ENCODE measurements at places on chromosomes 1 and 21. TPM values are rescaled to one million over a fixed set of nuclear protein-coding genes. Genes with fewer than 3 reads are reported as not detected.

URB2 gene
- 19.8 TPM for total RNA-seq

EFNA4 gene
- total RNA-seq, result 13.0 TPM

TMEM125 gene
- not detected for total RNA-seq

GRCh38 chr1:15899266-15899665 lies 51.8 kb downstream of the SPEN start:
- DNase-seq, result no peak

DEPDC1 gene
- total RNA-seq, result 36.5 TPM

DNA sequence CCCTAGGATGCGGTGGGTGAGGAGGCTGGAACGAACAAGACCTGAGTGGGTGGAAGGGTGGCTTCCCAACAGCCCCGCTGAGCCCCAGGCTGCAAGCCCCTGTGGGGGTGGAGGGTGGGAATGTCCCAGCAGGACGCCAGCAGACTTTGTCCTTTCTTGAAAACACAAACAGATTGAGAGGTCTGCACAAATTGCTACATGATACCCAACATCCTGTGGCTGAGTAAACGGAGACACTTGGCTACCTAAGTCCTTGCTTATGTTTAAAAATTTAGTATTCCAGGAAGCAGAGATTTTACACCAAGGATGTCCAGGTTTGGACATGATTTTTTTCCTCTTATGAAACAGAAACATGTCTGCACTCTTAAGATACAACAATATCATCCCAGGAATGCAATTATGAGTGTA lies 11.8 kb upstream of the F3 start:
- DNase-seq, result peak; percentile 23

DNA sequence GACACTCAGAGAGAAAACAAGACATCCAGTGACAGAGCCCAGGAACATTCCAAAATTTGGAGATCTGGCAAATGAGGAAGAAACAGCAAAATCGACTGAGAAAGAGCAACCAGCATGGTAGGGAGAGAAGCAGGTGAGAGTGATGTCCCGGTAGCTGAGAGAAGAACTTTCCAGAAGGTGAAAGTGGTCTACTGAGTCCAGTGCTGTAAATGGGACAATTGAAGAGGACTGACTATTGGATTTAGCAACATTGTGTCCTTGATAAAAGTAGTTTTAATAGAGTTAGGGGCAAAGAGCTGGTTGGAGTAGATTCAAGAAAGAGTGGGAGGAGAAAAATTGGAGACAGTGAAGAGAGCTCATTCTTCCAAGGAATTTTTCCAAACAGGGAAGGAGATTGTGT lies 15.0 kb upstream of the IL10RB start:
- no peak for DNase-seq

PADI4 gene
- not detected for total RNA-seq

DNA sequence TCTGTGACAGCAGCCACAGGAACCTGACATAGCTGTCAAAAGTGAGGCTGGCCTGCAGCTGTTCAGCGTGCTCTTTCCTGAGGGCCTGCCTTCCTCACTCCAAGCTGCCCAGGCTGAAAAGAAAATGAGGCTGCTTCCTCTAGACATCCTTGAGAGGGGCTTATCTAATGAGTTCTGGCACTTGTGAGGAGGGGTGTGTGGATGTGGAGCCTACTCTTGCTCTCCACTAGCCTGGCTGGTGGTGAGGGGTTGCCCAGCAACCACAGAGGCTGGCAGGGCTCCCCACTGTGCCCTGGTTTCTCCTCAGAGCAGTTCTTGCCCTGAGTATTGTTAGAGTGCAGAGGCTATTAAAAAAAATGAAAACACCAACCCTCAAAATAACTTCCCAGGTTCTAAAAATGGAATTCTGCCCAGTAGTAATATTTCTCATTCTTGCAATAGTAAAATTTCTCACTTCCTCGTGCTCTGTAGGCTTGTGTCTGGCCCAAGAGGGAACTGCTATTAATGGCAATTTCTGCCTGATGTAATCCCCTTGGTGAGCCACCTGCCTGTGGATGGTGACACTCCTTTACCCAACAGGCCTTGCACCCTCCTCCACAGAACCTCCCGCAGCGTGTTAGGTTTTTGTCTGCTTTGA lies 52.6 kb upstream of the EPS8L3 start:
- peak; percentile 41 for DNase-seq

KRTAP19-3 gene
- total RNA-seq, result not detected

GRCh38 chr1:30184393-30185141 lies 538.8 kb downstream of the MATN1 start:
- DNase-seq, result no peak

DNA sequence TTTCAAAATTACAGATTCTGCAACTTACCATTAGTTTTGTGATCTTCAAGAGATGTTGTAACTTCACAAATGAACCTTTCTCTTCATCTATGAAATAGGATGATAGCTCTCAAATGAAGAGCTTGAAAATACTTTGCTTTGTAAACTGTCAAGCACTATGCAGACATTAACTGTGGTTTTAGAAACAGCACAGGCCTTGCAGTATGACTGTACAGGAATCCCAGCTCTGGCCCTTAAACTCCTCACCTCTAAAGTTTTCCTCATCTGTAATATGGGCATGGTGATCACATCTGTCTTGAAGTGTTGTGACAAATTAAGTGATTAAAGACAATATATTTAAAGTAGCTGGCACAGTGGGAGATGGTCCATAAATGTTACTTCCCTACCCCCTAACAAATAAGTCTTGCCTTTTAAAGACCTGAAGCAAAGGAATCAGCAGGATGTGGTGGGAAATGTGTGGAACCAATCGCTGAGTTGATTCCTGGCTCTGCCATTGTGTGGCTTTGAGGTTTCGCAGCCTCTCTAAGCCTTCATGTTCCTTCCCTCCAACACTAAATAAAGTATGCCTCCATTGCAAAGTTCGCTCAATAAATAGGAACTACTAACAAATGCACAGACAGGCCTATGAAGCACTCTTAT lies 5.5 kb upstream of the PTP4A2 start:
- no peak for DNase-seq

- peak; percentile 27 for DNase-seq
Measured at GRCh38 chr21:35508139-35508888, 459.2 kb upstream of the RUNX1 start.

GRCh38 chr1:225412321-225412720 lies 15.5 kb downstream of the LBR start:
- no peak for DNase-seq

LRRC7 gene
- not detected for total RNA-seq

GCSAML gene
- total RNA-seq, result not detected

- no peak for DNase-seq
Measured at GRCh38 chr1:113036639-113037321, 36.2 kb upstream of the LRIG2 start.

- DNase-seq, result no peak
Measured at GRCh38 chr1:58928514-58928913, 144.7 kb upstream of the JUN start.

IGSF8 gene
- total RNA-seq, result 20.2 TPM

DNA sequence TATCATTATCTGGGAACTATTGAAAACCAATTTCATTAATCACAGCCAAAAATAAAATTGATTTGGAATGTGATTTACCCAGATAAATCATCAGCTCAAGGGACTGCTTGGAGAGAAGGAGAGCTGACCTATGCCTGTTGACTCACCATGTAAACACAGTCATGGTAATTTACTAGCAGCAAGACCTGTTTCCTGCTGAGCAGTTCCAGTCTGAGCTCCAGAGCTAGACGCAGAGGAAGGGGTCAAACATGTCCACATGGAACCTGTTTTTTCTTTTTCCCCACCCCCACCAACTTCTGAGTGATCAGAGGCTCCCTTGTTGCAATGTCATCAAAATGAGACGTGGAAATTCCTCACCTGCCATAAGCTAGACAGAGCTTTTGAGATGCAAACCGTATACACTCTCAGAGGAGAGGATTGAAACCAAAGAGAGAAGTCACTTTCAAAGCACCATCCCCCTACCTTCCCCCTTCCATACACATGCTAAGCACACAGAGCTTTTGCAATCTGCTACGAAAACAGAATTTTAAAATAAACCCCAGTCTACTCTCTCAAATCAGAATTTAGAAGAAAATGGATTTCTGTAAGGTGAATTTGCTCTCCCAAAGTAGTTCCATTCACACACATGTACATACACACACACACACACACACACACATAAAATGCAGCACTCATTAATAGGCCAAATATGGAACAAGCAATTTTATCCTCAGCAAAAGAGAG lies 55.9 kb upstream of the PTGFRN start:
- DNase-seq, result peak; percentile 62

GRCh38 chr1:236159704-236160539 lies 17.6 kb downstream of the GPR137B start:
- no peak for DNase-seq

- DNase-seq, result no peak
Measured at GRCh38 chr21:29826386-29826785, 113.4 kb downstream of the GRIK1 start.

DNA sequence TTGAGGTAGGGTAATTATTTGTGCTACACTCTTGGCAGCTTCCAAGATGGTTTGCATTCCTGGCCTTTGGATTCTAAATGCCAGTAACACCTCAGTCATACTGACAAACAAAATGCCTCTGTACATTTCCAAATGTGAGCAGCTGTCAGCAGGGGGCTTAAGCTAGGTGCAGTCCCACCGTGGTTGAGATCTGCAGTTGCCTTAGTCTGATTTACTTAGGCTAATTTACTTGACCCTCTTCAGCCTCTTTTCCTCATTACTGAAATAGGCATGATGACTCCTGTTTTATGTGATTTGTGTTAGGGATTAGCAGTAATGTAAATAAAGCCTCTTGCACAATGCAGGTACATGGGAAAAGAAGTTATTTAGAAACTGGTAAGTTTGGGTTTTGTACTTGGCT lies 13.5 kb upstream of the SPATA1 start:
- DNase-seq, result no peak

- DNase-seq, result no peak
Measured at GRCh38 chr1:204584699-204585372, 68.6 kb downstream of the MDM4 start.

CLCNKB gene
- total RNA-seq, result not detected

AK5 gene
- 10.9 TPM for total RNA-seq

- no peak for DNase-seq
Measured at GRCh38 chr1:60402216-60402615, 328.6 kb upstream of the C1orf87 start.

- peak; percentile 82 for DNase-seq
Measured at GRCh38 chr1:234585330-234586055, 24.5 kb downstream of the IRF2BP2 start.

- peak; percentile 69 for DNase-seq
Measured at GRCh38 chr1:184982002-184982954, 8.0 kb upstream of the NIBAN1 start.

CYP4Z1 gene
- total RNA-seq, result not detected

GBP4 gene
- 1.1 TPM for total RNA-seq

DNA sequence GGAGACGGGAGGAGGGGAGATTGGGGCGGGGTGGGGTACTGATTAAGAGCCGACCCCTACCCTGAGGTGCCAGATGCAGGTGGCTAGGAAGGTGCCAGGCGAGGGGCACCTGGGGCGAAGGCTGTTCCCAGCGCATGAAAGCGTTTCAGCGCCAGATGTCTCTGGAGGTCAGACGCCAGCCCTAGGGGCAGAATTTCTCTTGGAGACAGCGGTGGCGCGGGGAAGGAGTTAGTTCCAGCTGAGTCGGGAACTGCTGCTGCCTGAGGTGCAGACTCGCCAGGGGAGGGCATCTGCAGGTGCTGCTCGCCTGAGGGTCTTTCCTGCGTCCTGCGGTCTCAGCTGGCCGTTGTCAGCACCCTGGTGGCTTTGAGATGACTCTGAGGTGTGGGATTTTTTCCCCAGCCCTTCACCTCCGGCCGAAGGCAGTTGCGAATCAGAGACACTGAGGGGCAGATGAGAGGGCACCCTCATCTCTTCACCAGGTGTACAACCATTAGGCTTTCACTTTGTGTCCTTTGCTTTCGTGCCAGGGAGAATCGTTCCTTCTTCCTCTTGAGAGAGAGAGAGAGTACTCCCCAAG lies 539 bp downstream of the CGN start:
- peak; percentile 28 for DNase-seq

DNA sequence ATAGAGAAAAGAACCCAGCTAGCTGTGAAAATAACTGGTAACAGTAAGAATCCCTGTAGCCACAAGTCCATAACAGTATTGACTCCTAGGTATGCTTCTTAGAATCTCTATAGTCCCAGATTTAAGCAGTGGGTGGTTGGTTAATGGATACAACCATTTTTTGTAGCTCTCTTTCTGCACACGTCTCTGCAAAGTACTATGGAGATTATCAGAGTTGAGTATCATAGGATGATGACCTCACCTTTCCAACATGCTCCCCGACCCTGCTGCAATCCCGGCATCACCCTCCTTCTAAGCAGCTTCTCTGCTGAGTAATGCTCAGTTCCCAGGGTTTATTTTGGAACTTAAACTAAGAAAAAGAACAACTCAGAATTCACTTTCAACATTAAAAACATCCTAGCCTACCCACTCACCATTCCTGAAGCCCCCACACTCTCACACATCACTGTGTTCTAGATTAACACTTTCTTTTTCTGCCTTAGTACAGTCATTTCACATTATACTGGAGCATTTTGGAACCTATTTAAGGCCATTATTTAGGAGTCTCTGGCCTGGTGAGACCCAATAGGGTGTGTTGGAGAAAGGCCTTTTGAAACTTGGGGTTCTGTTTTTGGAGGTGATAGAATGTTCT lies 2.7 kb downstream of the MLLT11 start:
- DNase-seq, result peak; percentile 69

DNA sequence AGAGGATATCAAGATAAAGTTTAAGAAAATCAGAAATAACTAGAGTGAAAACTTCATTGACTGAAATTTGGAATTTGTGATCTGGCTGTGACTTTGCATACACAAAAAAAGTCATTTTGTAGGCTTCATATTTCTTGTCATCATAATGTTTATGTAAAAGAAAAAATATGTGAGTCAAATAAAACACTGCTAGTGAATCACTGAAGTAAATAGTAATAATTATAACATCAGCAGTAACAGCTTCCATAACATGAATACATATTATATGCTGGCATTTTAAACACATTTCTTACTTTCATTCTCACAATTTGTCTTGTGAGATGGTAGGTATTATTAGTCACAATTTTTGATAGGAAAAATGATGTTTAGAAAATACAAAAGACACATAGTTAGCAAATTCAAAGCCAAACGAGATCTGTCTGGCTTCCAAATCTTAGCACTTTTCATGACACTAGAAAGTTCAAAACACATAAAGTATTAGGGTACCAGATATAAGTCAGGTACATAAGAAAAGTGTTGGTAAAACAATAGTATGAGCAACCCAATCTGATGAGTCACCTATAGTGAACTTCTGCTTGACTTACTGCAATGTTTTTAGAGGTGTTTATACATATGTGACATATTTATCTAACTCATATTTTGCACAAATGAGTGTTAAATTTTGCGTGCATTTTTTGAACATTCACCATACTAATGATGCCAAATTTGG lies 241.0 kb upstream of the SNX7 start:
- DNase-seq, result no peak

DNA sequence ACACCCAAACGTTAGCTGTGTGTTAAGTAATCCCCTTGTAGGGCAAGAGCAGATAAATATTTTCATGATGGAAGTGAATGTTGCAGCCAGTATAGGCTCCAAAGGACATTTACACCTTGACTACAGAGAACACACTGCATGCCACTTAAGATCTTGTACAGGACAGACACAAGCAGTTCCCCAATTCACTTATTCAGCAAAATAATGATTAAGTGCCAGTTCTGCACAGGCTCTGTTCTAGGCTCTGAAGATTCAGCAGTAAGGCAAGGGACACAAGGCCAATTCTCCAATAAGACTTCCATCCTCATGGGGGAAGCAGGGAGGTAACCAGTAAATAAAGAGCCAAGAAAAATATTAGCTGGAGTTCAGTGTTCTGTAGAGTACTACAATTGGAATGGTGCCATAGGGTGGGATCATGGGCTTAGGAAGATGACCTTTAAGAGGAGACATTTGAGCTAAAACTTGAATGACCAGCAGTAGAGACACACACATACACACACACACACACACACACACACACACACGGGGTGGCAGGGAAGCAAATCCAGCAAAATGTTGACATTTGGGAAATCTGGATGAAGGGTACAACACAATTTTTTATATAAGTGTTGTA lies 199.9 kb upstream of the JUN start:
- no peak for DNase-seq
